Upper lobe of right lung (tissue), 1 donor: ENCODE measurements at places on chromosomes 3 and 15. TPM values are rescaled to one million over a fixed set of nuclear protein-coding genes. Genes with fewer than 3 reads are reported as not detected.

C3orf49 gene
- not detected for total RNA-seq

KNG1 gene
- total RNA-seq = 0.14 TPM

ARGFX gene
- not detected for total RNA-seq

BNC1 gene
- 3.1 TPM for total RNA-seq

C3orf20 gene
- 0.14 TPM for total RNA-seq

ARL14 gene
- total RNA-seq = not detected

SCAP gene
- total RNA-seq = 66.5 TPM

LAMB2 gene
- total RNA-seq = 489 TPM

GABRR3 gene
- total RNA-seq = not detected

AMT gene
- total RNA-seq = 9.0 TPM

CD96 gene
- 9.5 TPM for total RNA-seq

FRMD5 gene
- total RNA-seq = 1.2 TPM

DNA sequence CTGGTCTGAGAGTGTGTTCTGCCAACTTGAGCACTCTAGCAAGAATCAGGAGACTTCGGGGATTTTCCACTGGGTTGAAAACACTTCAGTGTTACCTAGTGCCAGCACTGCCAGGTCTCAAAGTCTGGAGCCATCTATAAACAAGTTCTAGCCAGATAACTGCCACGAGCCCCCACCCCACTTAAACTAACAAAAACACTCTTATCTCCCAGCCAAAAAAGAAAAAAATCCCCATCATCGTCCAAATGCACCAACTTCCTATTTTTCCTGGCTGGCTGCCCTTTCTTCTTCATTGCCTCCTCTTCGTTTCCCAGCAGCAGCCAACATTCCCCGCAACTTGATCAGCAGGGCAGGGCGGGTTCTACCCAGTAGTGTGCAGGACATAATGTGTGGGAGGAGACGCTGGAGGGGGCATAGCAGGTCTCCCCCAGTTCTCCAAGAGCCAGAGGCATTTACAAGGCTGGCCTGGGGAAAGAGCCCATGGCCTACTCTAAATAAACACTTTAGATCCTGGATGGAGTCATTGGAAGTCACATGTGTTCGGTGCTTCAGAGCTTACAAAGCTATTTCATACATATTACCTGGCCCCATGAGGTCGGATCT is 29.5 kb downstream of the C2CD4B start:
- peaks cover 8% of the 10 kb centered on the region for H3K4me1 ChIP-seq
- no peak overlapping the region for H3K4me3 ChIP-seq
- DNase-seq = no peak
- H3K27me3 ChIP-seq = no peaks in the 10 kb centered on the region

DNA sequence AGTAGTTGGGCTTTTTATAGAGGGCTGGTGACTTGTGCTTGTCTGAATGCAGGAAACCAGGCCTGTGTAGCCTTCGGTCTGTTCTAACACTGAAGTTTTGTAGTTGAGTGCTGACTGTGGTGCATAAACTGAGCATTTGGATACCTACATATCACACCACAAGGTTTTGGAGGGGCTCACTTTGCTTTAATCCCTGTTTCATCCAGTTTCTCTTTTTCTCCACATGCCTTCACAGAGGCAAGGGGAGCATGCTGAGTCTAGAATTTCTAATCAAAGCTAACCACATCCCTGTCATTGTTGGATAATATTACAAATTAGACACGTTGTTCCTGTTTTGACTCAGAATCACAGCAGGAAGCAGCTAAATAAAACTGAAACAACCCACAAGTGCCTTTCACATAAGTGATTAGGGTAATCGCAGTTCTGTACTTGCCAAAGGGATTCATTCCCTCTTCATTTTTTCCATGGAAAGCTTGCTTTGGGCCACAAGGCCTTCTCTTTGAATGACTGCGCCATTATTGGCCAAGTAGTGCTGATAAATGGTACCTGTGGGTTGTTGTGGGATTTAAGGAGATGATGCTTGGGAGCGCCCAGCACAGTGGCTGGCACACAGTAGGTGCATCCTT is 48.9 kb downstream of the TGFBR2 start:
- H3K4me1 ChIP-seq = peaks cover 66% of the 10 kb centered on the region
- no peak overlapping the region for H3K4me3 ChIP-seq
- DNase-seq = no peak
- no peaks in the 10 kb centered on the region for H3K27me3 ChIP-seq
- H3K27ac ChIP-seq = peak overlapping the region; percentile 44

DNA sequence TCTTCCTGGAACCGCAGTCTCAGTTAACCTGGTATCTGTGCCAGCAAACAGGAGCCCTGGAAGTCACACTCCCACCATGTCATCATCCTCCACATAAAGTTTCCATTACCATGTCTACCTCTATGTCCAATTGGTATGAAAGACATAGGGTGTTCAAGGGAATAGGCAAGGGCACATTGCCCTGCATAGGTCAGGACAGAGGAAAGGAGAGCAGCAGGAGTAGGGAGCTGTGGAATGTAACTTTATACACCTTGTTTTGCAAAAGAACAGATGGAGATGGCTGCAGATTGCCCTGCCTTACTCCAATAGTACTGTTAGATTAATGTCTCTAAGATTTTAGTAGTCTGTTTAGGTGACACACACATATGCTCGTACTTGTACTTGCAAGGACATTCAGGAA is 1056.4 kb downstream of the NTRK3 start:
- H3K27me3 ChIP-seq = no peaks in the 10 kb centered on the region
- no peaks in the 10 kb centered on the region for H3K36me3 ChIP-seq
- H3K4me1 ChIP-seq = no peaks in the 10 kb centered on the region
- H3K27ac ChIP-seq = no peak overlapping the region
- DNase-seq = no peak

DNA sequence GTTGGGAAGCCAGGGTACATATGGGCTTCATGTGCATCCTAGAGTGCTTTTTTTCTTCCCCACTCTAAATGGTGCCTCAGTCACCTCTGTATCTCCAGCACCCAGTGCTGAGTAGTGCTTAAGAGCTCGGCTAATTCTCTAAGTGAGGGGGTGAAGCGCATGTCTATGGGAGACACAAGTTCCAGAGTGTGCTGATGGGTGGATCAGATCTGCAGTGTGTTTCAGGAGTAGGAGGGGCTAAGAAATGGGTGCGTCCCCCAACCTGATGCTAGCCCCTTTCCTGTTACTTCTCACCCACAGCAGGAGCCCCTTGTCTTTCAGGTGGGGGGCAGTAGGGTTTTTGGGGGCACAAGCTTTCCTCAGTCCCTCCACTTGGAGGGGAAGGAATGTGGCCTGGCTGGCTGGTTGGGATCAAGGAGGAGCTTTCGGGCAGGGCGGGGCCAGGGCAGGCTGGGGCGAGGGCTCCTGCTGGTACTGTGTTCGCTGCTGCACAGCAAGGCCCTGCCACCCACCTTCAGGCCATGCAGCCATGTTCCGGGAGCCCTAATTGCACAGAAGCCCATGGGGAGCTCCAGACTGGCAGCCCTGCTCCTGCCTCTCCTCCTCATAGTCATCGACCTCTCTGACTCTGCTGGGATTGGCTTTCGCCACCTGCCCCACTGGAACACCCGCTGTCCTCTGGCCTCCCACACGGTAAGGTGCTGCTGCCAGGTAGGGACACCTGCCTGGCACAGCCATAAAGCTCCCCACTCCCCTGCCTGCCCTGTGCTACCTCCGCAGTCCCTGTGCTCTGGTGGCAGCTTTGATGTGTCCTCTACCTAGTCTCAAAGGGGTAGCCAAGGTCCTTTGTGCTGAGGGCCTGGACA is at the start of gene IL17RE:
IL17RE (plus strand) TSS at position 477 of the 866 bp plus-strand sequence; CDS start at position 562, 85 bp downstream.
- peaks cover 4% of the 10 kb centered on the region for H3K36me3 ChIP-seq
- peaks cover 15% of the 10 kb centered on the region for H3K4me1 ChIP-seq
- DNase-seq = peak; percentile 86
- H3K27ac ChIP-seq = peak within 1 kb of the TSS; percentile 72

- H3K27ac ChIP-seq = no peak overlapping the region
- no peaks in the 10 kb centered on the region for H3K27me3 ChIP-seq
- no peaks in the 10 kb centered on the region for H3K4me1 ChIP-seq
- H3K36me3 ChIP-seq = no peaks in the 10 kb centered on the region
- no peak overlapping the region for H3K4me3 ChIP-seq
- DNase-seq = no peak
Measured at GRCh38 chr3:167908746-167909503, 173.4 kb downstream of the SERPINI1 start.

DNA sequence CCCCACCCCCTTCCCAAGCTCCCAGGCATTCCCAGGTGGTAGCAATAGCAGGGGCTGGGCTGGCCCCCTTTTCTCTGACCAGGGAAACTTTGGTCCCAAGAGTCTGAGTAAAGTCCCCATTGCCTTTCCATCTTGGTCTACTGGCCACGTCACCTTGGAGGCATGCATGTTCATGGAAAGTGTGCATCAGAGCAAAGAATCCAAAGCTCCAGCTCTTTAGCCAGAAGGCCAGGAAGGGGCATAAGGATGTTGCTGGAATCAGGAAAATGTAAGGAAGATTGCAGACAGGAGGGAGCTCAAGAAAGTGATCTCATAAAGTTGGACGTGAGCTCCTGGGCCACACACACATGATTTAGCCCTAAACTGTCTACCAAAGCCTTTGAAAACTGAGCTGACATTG is 63.6 kb downstream of the KBTBD12 start:
- no peak for DNase-seq
- H3K4me1 ChIP-seq = no peaks in the 10 kb centered on the region
- no peak overlapping the region for H3K27ac ChIP-seq
- H3K27me3 ChIP-seq = no peaks in the 10 kb centered on the region
- no peak overlapping the region for H3K4me3 ChIP-seq

DNA sequence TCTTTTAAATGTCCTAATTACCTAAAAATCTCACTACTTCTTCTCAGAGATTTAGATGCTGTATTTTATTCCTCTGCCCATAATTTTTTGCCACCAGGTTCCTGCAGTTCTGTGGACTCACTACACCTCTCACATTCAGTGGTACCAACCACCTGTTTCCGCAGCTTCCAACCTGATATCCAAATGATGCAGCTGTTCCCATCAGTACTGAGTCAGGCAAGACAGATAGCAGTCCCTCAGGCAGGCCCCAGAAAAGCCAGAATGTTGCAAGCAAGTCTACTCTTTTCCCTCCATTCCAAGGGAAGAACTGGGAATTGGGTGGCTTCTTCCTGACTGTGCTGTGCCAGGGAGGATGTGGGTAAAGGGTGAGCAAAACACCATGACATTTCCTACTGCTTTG is 39.0 kb downstream of the MNS1 start:
- H3K27me3 ChIP-seq = no peaks in the 10 kb centered on the region
- no peak for DNase-seq
- H3K27ac ChIP-seq = no peak overlapping the region
- H3K4me3 ChIP-seq = no peak overlapping the region
- no peaks in the 10 kb centered on the region for H3K36me3 ChIP-seq

DNA sequence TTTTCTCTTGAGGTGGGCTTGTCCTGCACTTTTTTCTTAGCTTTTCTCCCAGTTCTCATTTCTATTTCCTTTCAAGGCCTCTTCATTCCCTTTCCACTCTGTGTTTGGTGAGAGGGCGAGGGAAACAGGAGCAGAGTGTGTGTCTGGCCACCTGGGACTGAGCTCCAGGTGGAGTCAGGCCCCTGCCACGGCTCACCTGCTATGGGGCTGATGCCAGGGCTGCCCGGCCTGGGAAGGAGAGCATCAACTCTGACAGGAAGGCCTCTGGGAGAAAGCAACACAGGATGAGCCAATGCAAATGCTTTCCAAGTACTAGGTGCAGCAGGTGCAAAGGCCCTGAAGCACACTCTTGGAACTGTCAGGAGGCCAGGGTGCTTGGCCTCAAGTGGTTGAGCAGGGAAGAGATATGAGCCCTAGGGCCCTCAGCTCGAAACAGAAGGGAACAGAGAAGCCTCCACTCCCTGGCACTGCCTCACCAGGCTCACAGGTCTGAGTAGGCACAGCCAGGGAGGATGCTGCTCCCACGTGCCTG is 27.3 kb upstream of the DUSP7 start:
- no peaks in the 10 kb centered on the region for H3K27me3 ChIP-seq
- no peaks in the 10 kb centered on the region for H3K36me3 ChIP-seq
- H3K4me1 ChIP-seq = peaks cover 18% of the 10 kb centered on the region
- no peak for DNase-seq

- no peaks in the 10 kb centered on the region for H3K36me3 ChIP-seq
- H3K4me1 ChIP-seq = peaks cover 27% of the 10 kb centered on the region
- no peak for DNase-seq
- peak overlapping the region; percentile 96 for H3K27ac ChIP-seq
- H3K27me3 ChIP-seq = no peaks in the 10 kb centered on the region
Measured at GRCh38 chr3:71580636-71581456, 2.7 kb downstream of the FOXP1 start.

DNA sequence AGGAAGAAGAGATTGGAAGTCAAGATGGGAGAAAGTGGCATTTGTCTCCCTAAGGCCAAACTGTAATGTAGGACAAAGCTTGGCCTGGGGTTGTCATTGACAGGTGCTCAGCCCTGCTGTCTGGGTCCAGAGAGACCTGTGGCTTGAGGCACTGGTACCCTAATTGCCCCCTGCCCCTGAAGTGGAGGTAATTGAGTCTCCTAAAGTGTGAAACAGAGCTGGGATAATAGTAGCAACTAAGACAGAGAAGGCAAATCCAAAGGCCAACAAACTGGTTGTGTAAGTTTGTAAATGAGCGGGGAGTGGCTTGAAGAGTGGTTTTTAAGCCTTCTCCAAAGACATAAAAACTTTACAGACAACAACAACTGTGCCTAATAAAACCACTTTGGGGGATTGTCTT is 264.2 kb upstream of the ROPN1 start:
- H3K36me3 ChIP-seq = no peaks in the 10 kb centered on the region
- no peaks in the 10 kb centered on the region for H3K27me3 ChIP-seq
- peaks cover 23% of the 10 kb centered on the region for H3K4me1 ChIP-seq
- DNase-seq = no peak
- H3K4me3 ChIP-seq = no peak overlapping the region
- H3K27ac ChIP-seq = no peak overlapping the region

- H3K27me3 ChIP-seq = no peaks in the 10 kb centered on the region
- H3K4me1 ChIP-seq = peaks cover 47% of the 10 kb centered on the region
- DNase-seq = peak; percentile 62
- no peaks in the 10 kb centered on the region for H3K36me3 ChIP-seq
Measured at GRCh38 chr15:92069308-92070250, 216.1 kb downstream of the SLCO3A1 start.

DNA sequence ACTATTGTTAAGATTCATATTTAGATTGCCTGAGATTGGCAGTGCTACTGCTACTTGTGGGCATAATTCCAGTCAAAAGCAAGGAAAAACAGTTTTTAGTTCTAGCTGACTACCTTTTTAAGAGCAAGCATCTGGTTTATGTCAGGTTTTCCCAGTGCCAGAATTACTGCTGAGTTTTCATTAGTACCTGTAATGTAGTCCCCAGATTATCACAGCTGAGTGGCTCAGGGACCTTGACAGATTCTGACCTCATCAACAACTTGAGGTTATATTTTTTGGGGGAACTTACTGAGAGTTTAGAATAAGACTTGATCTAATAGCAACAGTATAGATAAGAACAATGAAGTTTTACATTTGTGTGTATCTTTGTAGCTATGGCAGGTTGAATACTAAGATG is 31.0 kb downstream of the NXPE3 start:
- H3K4me1 ChIP-seq = peaks cover 11% of the 10 kb centered on the region
- H3K27ac ChIP-seq = peak overlapping the region; percentile 32
- DNase-seq = no peak
- no peaks in the 10 kb centered on the region for H3K36me3 ChIP-seq

DNA sequence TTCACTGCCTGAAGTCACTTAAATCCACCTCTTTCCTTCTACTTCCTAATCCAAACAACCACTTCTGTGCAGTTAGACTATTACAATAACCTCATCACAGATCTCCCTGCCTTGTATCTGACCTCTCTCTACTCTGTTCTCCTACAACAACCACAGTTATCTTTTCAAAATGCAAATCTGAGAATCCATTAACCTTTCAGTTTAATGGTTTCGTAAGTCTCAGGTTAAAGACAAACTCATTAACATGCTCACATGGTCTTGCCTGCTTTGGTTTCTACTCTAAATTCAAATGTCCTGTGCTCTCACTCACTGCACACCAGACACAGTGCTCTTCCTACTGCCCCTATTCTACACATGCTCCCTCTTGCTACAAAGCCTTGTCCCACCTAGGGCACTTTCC is 406.5 kb upstream of the THBS1 start:
- no peak overlapping the region for H3K27ac ChIP-seq
- H3K4me1 ChIP-seq = peaks cover 11% of the 10 kb centered on the region
- H3K27me3 ChIP-seq = no peaks in the 10 kb centered on the region
- H3K4me3 ChIP-seq = no peak overlapping the region
